Stimulated activated CD4-positive, alpha-beta T cell treated with anti-CD3 and anti-CD28 coated beads, Interleukin-1b, Interleukin-23, amount 100 ng/mL, for 4 hours (primary cell): ENCODE measurements at places on chromosomes 5 and 9.

GRCh38 chr5:141326088-141326854 is 4.0 kb upstream of the PCDHGA1 start:
- DNase-seq = peak; percentile 54

DNA sequence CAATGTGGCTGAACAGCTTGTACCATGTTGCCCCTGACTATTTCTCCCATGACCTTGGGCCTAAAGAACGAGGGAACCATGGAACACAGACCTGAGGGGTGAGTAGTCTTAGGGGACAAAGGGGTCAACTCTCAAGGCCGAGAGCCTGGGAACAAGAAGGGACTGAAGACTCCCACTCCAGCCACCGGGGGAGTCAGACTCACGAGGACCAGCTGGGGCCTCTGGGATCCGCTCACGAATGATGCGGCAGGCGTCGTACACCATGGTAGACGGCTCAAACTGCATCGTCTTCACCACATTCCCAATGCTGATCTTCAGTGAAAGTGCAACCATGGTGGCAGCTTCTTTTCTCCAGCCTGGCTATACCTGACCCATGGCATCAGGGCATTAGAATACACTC is 6.6 kb downstream of the TLN1 start:
- no peak for DNase-seq

DNA sequence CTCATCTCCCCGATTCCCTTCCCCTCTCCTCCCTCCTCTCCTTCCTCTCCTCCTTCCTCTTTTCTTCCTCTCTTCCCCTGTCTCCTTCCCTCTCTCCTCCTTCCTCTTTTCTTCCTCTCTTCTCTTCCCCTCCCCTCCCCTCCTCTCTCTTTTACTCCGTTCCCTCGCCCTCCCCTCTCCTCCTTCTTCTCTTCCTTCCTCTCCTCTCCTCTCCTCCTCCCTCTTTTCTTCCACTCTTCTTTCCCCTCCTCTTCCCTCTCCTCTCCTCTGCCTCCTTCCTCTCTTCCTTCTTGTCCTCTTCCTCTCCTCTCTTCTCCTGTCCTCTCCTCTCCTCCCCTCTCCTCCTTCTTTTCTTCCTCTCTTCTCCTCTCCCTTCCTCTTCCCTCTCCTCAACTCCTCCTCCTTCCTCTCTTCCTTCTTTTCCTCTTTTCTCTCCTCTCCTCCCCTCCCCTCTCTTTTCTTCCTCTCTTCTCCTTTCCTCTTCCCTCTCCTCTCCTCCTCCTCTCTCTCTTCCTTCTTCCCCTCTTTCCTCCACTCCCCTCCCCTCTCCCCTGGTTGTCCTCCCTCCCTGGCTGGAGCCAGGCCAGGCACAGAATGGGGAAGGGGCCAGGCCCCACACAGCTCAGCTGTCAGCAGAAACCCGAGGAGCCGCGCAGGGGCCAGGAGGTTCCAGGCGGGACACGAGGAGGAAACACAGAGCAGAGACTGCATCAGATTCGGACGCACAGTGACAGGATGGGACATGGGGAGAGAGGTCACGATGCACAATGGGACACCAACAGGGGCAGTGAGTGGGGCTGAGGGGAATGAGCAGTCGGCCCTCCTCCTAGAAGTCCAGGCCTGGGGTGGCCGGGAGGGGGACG is 48.0 kb downstream of the CAMK2A start:
- no peak for DNase-seq

DNA sequence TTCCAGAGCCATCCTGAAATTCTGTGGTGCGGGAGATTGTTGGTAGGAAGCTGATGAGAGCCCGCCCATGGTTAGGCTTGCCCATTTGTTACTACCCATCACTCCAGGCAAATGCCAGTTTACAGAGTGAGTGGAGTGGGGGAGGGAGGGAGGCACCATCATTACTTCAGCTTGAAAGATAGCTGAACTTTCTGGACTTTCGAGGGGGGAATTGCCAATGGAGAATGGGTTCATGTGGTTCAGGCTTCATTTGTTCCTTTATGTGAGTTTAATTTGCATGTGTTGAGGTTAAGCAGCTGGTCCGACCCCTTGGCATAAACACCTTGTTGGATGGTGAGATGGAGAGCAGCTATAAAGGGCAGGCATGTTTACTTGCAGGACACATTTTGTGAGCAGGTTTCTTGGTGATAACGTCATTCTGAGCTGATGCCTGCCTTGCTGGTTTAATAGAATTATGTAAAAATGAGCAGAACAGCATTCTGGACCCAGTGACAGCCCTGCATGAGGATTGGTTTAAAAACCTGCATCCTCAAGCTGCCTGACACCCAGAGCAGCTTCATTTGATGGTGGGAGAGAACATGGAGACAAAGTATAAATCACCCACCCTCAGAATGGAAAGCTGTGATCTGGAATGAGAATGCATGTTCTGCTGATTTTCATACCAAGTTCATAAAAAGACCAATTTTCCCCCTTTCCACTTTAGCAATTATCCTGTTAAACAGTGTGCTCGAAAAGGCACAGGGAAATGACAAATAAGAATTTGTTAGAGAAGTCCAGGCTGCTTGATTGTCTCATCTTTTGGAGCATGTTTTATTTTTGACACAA is 106.3 kb downstream of the TRIO start:
- DNase-seq = no peak

DNA sequence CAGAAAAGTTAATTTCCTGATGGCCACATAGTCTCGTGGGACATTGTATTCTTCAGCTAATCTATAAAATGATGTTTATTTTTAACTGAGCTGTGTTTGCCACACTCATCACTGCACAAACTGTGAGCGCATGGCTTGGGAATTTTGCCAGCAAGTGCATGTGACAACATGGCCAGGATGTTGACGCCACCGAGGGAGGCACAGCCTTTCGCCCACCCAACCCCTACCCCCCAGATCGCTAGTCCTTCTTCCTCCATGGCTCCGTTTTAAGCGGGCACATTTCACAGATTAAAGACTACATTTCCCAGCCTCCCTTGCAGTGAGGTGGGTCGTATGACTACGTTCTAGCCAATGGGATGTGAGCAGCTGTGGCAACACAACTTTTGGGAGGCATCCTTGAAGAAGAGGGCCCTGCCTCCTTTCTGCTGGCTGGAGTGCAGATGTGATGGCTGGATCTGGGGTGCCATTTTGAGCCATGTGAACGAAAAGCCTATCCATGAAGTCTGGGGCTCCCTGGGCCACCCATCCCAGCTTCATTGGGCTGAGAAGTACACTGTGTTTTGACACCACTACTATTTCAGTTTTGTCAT is 7.9 kb downstream of the NRARP start:
- no peak for DNase-seq

- DNase-seq = no peak
Observed at GRCh38 chr9:132797861-132798659, 80.0 kb downstream of the AK8 start.

DNA sequence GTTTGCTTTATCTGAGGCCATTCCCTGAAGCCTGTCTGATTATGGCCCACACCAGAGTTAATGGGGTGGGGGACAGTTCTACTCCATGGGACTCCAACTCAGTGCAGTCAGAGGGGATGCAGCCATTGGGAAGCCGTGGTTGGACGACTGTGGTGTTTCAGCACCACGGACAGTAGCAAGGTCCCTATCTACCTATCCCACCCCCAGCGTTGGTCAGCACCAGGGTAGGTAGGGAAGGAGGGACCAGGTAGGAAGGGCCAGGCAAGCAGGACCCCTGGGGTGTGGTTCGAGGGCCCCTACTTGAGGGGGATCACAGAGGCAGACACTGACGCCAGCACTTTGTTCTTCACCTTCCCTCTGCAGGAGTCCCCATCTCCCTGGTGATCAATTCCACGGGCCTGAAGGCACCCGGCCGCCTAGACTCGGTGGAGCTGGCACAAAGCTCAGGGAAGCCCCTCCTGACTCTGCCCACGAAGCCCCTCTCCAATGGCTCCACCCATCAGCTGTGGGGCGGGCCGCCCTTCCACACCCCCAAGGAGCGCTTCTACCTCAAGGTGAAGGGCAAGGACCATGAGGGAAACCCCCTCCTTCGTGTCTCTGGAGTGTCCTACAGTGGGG is 33.2 kb downstream of the HMCN2 start:
- DNase-seq = no peak

DNA sequence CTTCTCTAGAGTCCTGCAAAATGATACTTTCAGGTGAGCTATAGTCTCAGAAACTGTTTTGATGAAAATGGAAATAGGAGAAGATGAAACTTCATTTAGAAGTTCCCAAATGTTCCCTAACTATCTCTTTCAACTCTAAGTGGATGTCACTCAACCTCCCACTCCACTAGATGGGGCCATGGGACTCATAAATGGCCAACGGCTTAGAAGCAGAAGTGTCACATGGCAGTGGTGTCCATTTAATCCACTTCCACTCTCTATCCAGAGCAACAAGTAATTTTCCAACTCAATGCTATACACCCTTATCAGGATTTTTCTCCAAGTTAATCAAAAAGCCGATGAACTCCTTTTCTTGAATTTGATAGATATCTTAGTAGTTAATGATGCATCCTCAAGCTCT is 295.7 kb downstream of the EDIL3 start:
- no peak for DNase-seq

- DNase-seq = no peak
Observed at GRCh38 chr9:132163876-132164603, 2.2 kb downstream of the NTNG2 start.

- no peak for DNase-seq
Observed at GRCh38 chr5:53025487-53025886, 36.3 kb downstream of the ITGA2 start.

DNA sequence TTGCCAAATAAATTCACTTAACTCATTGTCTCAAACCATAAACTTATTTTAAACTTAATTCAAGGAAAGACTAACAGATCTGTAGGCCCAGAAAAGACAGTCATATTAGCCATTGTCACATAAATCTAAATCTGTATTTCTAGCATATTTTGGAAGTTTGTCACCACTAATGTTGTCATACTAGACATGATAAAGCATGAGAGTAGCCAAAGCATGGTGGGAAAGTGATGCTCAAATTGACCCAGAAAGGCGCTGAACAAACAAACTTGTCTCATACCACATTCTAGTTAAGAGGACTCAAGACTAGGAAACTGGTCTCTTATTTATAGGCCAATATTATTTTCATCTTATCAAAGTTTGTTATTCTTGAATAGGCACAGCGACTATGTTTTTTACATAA is 99.4 kb downstream of the VCAN start:
- no peak for DNase-seq

DNA sequence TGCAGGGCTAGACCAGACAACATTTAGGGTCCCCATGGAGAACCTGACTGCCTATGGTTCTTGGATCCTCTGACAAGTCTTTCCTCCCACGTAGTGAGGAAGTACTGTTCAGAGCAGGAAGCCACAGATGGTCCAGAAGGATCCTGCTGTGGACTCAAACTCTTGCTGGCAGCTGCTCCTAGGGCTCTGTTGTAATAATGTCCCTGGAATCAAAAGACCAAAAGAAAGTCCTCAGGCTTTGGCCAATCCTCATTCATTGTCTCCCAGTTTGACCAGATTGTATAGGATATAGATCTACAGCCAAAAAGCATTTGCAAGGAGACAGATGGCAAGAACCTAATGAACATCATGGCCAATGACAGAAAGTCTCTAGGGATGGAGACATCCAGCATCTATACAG is 53.9 kb downstream of the SEMA6A start:
- no peak for DNase-seq

DNA sequence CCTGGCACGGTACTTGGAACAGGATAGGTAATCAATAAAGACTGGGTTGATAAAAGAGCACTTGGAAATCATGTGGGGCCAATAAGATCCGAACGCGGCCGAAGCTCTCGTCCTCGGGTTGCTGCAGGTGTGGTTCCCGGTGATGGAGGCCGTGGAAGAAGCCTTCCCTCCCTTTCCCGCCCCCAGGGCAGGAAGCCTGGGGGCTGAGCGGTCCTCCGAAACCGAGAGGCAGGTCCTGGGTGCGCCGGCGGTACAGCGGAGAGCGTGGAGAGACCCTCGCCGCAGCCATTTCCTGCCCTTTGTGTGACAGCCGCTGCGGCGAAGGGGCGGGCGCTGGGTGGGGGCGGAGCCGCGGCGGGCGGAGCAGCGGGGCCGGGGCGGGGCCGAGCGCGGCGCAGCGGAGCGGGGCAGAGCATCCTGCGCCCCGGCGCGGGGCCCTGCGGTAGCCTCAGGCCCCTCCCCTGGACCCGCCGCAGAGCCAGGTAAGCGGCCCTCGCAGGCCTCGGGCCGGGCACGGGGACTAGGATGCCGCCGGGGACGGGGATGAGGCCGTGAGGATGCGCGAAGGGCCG is at the start of gene CYFIP2:
CYFIP2 (plus strand) TSS at position 410 of the 572 bp plus-strand sequence. CDS start 19,239 bp downstream, outside the sequence.
- peak; percentile 82 for DNase-seq

GRCh38 chr9:134365791-134366222 is 39.6 kb downstream of the RXRA start:
- DNase-seq = no peak

GRCh38 chr9:214648-215493 is at the start of gene DOCK8:
Gene DOCK8, plus strand, starts transcription at chr9:214865. Its CDS starts 112 bp downstream, at chr9:214977.
- peak; percentile 41 for DNase-seq

DNA sequence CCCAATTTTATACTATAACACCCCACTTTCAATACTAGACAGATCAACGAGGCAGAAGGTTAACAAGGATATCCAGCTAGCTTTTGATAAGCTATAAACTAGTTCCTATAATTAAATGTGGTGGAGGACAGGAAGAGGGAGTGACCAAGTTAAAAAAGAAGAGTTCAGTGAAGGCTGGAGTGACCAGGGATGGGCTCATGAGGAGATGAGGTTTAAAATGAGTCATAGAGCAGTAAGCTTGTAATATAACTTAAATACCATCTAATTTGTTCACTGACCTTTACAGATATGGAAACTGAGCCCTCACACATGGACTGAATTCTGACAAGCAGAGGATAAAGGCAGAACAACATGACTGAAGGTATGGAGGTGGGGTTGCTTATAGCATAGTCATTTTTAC is 284.5 kb downstream of the SPATA31D1 start:
- no peak for DNase-seq

DNA sequence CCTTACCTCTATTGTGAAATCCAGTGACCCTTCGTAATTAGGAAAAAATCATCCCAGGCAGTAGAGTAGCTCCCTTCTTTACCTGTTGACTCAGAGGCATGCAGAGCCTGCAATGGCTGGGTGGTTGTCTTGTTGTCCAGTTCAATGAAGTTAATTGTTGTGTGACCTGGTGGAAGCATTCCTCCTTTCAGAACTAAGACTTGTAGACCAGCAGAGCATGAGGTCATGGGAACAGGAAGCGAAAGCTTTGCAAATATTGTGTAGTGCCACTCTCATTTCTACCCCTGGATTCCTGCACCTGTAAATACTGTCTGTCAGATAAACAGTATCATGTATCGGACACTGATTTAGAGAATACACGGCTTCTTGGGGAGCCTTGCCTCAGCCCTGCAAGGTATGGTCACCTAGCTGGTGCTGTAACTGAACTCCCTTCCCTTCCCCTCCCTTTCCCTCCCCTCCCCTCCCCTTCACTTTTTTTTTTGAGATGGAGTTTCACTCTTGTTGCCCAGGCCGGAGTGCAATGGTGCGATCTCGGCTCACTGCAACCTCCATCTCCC is 5.7 kb upstream of the PRXL2C start:
- no peak for DNase-seq

DNA sequence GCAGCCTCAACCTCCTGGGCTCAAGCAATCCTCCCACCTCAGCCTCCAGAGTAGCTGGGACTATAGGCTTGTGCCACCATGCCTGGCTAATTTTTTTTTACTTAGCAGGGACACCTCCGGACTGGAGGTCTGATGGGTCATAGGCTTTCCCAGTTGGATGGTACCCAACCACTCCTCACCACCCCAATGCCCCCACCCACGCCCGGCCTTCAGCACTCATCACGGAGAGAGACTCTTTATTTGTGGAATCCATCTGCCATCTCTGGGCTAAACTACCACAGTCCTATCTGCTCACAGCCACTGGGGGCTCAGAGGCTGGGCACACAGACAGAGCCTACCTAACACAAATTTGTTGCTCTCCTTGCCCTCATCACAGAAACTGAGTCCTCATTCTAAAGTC is 58.3 kb upstream of the STXBP1 start:
- no peak for DNase-seq
